Activated T-helper 2 cell treated with anti-CD3 and anti-CD28 coated beads, Interferon-gamma antibody, Interleukin-2, Interleukin-4, amounts not matched to agents 10 μg/mL and 5 μg/mL and 100 μg/mL, durations not matched to agents 14 hours and 24 hours and 36 hours (primary cell): ENCODE measurements at places on chromosomes 5 and 9. TPM values are rescaled to one million over a fixed set of nuclear protein-coding genes. Genes with fewer than 3 reads are reported as not detected.

Gene PRDM9
- not detected in 2 replicates for total RNA-seq

Gene C5orf58
- total RNA-seq = not detected in 2 replicates

Gene GABRA6
- total RNA-seq = not detected in 2 replicates

Gene PPP1R26
- total RNA-seq = 2.2 and 2.3 TPM in 2 replicates

Gene SLC12A7
- total RNA-seq = 31.1 and 31.9 TPM in 2 replicates

Gene PCDHB4
- total RNA-seq = not detected in 2 replicates

GRCh38 chr9:136928591-136928990 is 15.9 kb downstream of the FBXW5 start:
- H3K27ac ChIP-seq = peak overlapping the region; percentile 12
- H3K36me3 ChIP-seq = peaks cover 67% of the 10 kb centered on the region
- DNase-seq = no peak

DNA sequence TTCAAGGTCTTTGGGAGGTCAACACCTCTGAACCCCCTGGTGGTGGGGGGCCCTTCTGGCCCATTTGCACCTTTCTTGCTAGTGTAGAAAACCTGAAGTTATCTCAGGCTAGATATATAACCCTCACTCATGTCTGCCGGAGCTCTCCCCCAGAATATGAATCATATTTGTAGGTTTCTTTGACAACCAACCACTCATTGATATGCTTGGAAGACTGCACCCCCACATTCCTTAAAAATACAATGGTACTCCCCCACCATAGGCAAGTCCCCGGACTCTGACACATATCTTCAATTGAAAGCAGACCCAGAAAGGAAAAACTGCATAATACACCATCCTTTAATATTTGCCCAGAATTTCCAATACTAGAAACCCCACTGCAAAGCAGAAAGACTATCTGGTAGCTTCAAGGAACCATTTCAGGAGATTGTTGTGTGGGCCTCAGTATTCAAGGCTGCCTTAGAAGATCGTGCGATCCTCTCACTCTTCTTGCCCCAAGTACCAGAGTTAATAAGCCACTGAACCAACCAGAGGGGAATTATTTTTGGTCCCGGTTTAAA is 978 bp upstream of the UBE2B start:
- peaks cover 46% of the 10 kb centered on the region for H3K4me1 ChIP-seq
- no peaks in the 10 kb centered on the region for H3K27me3 ChIP-seq
- H3K4me3 ChIP-seq = peak overlapping the region; percentile 95
- H3K27ac ChIP-seq = peak overlapping the region; percentile 93

GRCh38 chr9:37747271-37747753 is 6.3 kb upstream of the TRMT10B start:
- H3K27me3 ChIP-seq = peaks cover 2% of the 10 kb centered on the region
- peak; percentile 34 for DNase-seq
- H3K4me3 ChIP-seq = no peak overlapping the region

- no peaks in the 10 kb centered on the region for H3K27me3 ChIP-seq
- no peaks in the 10 kb centered on the region for H3K4me1 ChIP-seq
- no peak overlapping the region for H3K27ac ChIP-seq
- no peak for DNase-seq
Observed at GRCh38 chr9:61673247-61673646, 483.4 kb downstream of the SPATA31A7 start.

DNA sequence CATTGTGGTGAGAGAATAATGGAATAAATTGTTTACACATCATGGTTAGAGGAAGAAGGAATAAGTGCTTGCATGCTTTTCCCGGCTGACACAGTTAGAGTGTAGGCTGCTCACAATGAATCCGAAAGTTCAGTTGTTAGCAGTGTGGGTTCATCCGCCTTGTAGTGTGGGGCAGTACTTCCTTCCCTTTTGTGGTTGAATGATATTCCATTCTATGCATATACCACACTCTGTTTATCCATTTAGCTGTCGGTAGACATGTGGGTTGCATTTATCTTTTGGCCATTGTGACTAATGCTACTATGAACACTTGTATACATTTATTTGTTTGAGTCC is 84.0 kb downstream of the COL5A1 start:
- H3K36me3 ChIP-seq = no peaks in the 10 kb centered on the region
- H3K27ac ChIP-seq = no peak overlapping the region
- DNase-seq = no peak

DNA sequence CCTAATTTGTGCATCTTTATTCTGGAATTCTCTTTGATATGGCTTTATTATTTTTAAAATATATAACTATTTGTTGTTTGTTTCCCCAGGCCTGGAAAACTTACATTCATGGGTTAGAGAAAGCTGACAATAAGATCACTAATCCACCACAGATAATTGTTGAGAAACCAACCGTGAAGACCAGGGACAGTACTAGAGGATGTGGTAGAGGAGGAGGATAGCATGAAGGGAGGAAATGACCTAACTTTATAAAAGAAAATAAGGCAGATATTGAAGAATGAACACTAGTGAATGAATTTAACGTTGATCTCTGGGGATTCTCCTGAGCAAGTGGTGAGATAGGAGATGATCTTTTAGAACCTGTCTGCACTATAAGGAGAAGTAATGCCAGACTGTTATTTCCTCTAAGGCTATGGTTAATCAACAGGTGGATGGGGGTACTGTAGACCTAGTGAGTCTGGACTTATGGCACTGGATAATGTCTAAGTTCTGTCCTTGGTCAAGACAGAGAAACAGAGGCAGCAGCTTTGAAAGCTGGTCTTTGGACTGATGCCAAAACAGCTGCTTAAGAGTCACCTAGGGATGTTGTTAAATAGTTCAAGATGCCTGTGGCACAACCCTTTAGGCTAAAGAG is 52.4 kb downstream of the NREP start:
- H3K4me1 ChIP-seq = peaks cover 20% of the 10 kb centered on the region
- H3K4me3 ChIP-seq = no peak overlapping the region
- no peaks in the 10 kb centered on the region for H3K36me3 ChIP-seq
- peaks cover 10% of the 10 kb centered on the region for H3K27me3 ChIP-seq
- no peak overlapping the region for H3K27ac ChIP-seq

DNA sequence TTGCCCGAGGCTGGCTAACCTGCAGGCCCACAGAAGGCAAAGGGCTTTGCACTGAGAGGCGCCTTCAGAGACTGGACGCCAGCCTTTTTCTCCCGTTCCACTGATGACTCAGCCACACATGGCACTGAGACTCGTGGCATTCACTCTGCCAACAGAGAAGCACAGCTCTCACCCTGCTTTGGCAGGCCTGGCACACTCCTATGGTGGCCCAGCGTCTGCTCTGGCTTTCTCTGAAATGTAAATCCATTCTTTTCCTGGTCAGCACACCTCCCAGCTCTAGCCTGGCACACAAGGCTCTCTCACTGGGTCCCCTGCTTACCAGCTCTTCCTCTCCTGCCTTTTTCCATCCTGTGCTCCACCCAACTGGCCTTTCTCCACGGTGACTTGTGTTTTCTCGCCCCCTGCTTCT is 5.9 kb upstream of the MELK start:
- H3K4me3 ChIP-seq = no peak overlapping the region
- no peaks in the 10 kb centered on the region for H3K4me1 ChIP-seq
- H3K36me3 ChIP-seq = no peaks in the 10 kb centered on the region
- no peak for DNase-seq

GRCh38 chr5:130141659-130142320 is 237.5 kb downstream of the CHSY3 start:
- no peaks in the 10 kb centered on the region for H3K36me3 ChIP-seq
- H3K27ac ChIP-seq = no peak overlapping the region
- H3K27me3 ChIP-seq = no peaks in the 10 kb centered on the region
- no peak for DNase-seq

DNA sequence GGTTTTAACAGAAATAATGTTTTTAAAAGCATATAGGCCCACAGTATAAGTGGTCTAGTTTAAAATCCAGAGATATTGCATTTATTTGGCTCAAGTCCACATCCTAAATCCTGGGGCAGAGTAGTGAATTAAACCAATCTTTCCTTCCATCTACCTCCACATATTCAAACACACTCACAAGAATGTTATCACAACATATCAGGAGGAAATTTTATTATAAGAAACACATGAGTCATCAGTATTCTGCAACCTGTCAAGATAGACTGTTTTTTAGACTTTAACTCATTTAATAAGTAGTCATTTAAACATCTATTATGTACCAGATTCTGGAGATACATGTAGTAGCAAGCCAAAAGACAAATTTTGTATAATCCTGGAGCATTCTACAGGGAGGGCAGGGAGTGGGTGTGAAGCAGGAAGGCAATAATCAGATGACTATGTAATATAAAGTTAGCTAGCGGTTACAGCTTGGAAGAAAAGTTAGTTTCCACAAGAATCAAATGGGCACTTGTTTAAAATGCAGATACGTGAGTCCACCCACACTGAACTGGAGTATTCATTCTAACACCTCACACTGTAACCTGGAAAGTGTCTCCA is 187.3 kb upstream of the PIK3R1 start:
- H3K27ac ChIP-seq = no peak overlapping the region
- no peaks in the 10 kb centered on the region for H3K4me1 ChIP-seq
- no peaks in the 10 kb centered on the region for H3K36me3 ChIP-seq
- H3K4me3 ChIP-seq = no peak overlapping the region
- no peak for DNase-seq

DNA sequence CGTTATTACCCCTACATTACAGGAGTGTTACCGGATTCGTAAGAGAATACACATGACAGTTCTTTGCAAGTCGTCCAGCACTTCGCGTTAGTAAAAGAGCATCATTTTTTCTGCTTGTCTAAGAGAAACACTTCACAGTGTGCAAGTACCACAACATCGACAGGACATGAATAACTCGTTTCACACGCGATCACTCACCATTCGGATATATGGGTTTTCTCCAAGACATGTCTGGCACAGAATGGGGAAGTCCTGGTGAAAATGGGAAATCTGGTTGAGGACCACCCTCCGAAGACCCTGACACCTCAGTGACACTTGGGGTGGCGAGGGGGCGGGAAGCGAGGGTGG is 642 bp downstream of the RBM22 start:
- no peak for DNase-seq
- peaks cover 6% of the 10 kb centered on the region for H3K4me1 ChIP-seq
- no peaks in the 10 kb centered on the region for H3K27me3 ChIP-seq
- no peak overlapping the region for H3K4me3 ChIP-seq
- peaks cover 20% of the 10 kb centered on the region for H3K36me3 ChIP-seq
- H3K27ac ChIP-seq = no peak overlapping the region

DNA sequence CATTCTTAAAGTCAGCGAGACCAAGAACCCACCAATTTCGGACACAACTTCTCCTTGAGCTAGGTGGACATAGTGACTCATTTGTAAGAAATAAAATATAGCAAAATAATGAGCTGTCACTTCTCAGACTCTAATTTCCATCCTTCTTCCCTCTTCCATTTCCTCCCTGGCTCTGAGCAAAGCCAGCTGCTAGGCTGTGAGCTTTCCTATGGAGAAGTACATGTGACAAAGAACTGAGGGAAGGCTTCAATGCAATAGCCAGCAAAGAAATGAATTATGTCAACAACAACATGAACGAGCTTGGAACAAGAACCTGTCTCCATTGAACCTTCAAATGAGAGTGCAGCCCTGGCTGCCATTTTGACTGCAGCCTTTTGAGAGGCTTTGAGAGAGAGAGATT is 25.9 kb upstream of the SELENOP start:
- no peak overlapping the region for H3K27ac ChIP-seq
- H3K36me3 ChIP-seq = no peaks in the 10 kb centered on the region
- DNase-seq = no peak
- no peaks in the 10 kb centered on the region for H3K27me3 ChIP-seq
- no peaks in the 10 kb centered on the region for H3K4me1 ChIP-seq
